ENCODE measurements at places on chromosomes 2 and 18.

DNA sequence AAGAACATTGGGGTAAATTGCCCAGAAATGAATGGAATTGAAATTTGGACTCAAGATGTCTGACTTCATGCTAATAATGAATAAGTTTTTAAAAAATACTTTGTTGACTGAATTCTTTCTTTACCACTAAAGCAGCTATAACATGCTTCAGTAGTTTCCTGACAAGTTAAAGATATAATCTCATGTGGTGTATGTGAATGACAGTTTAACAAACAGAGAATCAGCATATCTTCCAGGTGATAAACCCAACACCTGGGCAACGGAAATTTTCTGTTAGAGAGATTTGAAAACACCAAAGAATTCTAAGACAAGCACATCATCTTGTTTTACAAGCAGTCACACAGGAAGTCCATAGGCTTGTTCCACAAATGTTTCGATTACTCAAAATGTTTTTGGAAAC, 372.6 kb upstream of the VRK2 start:
- DNase-seq = no peak

- no peak for DNase-seq
Observed at GRCh38 chr18:37403100-37403781, 162.4 kb downstream of the CELF4 start.

- DNase-seq = no peak
Observed at GRCh38 chr2:94759211-94759610, 112.0 kb upstream of the TEKT4 start.

GRCh38 chr2:186664385-186665043, 29.3 kb upstream of the FAM171B start:
- DNase-seq = no peak

DNA sequence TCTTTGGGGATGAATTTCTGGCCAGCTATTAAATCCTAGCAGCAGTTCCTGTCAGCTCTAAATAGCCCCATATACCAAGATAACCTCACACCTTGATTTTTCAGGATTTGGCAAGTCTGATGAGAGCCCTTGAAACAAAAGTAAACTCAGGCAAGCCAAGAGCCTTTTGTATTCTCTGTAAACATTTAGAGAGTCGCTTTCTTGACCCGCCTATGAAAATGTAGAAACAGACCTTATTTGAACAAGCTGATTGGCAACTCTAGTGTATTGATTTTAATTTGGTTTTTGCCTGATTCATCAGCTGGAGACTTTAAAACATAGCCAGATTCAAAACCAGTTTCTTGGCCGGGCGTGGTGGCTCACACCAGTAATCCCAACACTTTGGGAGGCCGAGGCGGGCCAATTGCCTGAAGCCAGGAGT, 43.4 kb downstream of the CABLES1 start:
- DNase-seq = no peak

Measured in stimulated activated CD8-positive, alpha-beta memory T cell treated with anti-CD3 and anti-CD28 coated beads, Interleukin-7, amount 100 ng/mL, for 1 hour (primary cell).